HCT116 (cell line): ENCODE measurements at places on chromosomes 2 and 18. TPM values are rescaled to one million over a fixed set of nuclear protein-coding genes. Genes with fewer than 3 reads are reported as not detected.

DNA sequence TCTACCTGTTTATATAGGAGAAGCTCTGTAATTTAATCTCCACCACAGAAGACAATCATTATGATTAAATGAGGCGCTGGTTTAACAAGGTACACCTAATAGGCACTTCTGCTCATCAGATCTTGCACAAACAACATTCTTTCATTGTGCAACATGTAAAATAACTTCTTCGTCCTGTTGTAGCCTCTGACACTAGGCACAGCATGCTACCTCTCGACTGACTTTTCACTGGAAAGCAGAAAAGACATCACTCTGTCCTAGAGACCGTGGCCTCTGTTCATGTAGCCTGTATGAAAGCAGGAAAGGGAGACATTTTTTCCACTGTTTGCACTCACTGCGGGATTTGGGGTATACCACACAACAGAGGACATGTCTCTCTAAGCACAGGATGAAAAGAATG is 316.5 kb downstream of the IRS1 start:
- no peak for DNase-seq

- DNase-seq = peak; percentile 26
Measured at GRCh38 chr2:219057709-219058540, 2.8 kb downstream of the IHH start.

DNA sequence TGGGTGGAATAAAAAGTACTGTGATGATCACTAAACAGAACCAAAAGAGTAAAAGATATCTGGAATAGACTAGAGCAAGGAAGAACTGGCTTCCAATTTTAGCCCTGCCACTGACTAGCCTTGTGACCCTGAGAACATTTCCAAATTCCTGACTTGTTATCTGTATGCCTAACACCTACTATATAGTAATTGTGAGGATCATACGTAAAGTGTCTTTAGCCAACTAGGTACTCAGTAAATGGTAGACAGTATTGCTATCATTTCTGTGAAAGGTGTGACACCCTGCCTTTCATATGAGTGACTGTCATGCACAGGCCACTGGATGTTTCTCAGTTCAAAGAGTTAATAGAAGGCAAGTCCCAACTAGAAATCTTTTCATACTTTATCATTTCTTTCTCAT is 29.8 kb downstream of the CYTIP start:
- DNase-seq = no peak

DNA sequence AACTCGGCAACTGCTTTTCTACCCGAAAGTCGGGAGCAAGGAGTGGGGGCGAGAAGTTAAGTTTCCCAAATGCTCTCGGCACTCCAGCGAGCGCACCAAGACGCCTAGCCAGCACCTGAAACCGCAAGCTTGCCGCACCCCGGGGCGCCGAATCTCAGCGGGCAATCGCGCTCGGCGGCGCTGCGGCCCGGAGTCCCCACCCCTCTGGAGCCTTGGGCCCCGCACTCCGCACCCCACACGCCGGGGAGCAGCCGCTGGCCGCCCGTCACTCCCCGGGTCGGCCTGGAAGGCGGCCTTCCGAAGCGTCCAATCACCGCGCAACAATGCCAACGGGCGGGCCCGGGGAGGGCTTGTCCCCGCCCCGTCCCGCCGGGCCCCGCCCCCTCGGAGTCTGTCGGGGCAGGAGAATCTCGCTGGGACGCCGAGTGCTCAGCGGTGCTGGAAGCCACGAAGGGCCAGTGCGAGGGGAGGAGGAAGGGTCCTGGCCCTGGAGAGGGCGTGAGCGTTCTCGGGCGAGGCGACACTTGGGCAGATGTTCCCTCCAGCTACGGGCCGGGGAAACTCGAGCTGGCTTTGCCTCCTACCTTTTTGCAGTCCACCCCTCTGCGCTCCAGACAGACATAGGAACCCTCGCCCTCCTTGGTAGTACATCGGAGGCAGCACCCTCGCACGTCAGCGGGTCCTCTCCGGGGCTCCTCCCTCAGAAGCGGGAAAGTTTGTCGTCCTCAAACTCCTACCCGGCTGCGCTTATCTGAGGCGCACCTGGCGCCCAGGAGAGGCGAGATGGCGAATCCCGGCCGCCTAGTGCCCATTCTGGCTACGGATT is 1.1 kb upstream of the ZBTB7C start:
- DNase-seq = peak; percentile 67

DNA sequence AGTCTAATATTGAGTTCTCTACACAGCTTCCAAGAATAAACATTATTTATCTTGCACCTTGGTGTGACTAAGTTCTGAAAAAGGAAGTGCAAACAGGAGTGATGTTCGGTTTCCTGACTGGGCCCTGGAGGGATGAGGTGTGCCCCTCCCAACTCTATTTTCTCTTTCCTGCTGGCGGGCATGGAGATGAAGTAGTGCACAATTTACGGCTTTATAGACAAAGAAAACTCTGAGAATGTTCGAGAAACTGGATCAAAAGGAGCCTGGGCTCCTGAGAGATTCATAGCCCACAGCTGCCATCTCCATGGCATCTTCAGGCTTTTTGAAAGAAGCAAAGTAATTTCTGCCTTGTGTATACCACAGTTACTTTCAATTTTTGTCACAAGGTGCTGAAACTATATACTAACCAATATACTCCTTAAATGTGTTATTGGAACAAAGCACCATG is 22.3 kb downstream of the LRATD1 start:
- no peak for DNase-seq

GRCh38 chr2:19670303-19670702 is 231.5 kb downstream of the TTC32 start:
- no peak for DNase-seq

GRCh38 chr2:210207929-210208328 is 17.3 kb downstream of the ACADL start:
- DNase-seq = no peak

GRCh38 chr2:149994057-149994728 is 406.6 kb upstream of the MMADHC start:
- peak; percentile 73 for DNase-seq

DNA sequence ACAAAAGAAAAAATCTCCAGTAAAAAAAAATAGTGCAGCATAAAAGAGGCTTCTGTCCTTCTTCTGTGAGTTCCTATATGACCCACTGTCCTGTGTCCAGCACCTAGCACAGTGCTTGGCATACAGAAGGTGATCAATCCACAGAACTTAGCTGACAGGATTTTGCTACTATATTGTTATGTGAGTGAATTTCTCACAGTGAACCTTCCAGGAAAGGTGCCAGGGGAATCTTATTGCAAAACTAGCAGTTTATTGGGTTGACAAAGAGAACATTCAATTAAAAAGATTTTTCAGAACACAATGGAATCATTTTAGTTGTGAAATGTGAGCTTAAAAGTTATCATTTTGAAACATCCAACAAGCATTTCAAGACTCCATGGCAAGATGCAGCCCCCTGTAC is 12.4 kb upstream of the TRIB2 start:
- no peak for DNase-seq

GRCh38 chr2:12303181-12304030 is 413.3 kb upstream of the TRIB2 start:
- DNase-seq = no peak

DNA sequence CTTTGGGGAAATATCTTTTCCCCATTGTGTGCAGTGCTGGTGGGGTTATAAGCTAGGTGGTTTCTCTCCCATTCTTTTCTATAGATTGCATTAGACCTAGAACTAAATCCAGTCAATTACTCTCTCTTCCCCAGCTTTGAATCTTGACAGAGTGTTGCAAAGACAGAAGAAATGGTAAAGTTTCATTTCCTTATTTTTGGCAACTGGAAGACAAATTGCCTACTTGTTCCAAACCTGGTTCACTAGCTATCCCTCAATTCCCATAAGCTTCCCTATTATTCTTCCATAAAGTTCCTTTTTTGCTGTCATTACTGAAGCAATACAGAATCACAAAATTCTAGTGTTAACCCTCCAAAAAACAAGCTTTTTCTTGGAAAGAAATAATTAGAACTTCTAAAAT is 94.0 kb upstream of the ITGA4 start:
- no peak for DNase-seq

DNA sequence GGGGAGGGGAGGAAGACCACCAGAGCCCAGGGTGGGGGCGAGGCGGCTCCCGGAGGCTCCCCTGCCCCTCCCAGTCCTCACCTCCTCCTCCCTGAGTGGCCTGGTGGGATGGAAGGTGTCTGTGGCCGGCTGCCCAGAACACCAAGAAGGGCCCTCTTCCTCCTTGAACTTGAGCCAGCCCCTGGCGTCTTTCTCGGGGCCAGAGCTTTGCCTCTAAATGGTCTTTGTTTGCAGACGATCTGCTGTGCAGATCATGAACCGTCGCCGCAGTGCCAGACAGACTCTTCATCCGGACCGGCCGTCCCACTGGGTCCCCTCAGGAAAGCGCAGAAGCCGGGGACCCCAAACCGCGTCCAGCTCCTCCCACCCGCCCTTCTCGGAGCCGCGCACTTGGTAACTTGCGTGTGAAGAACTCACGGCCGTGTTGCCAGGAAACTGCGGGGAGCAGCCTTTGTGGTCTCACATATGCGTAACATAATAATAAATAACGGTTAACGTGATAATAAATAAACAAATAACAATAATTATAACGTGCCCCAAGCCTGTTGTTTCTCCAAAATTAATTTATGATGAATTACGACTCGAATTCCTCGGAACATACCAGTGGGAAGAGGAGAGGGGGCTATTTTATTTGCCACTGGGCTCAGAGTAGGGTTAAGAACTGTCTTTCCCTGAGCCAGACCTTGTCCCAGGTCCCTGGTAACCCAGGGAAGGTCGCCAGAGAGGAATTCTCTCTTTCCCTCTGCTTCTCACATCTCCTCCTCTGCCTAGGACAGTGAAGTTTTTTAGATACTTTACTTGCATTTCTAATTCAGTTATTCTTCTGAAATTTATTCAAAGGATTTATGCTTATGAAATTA is 41.0 kb downstream of the PTGR3 start:
- no peak for DNase-seq

DNA sequence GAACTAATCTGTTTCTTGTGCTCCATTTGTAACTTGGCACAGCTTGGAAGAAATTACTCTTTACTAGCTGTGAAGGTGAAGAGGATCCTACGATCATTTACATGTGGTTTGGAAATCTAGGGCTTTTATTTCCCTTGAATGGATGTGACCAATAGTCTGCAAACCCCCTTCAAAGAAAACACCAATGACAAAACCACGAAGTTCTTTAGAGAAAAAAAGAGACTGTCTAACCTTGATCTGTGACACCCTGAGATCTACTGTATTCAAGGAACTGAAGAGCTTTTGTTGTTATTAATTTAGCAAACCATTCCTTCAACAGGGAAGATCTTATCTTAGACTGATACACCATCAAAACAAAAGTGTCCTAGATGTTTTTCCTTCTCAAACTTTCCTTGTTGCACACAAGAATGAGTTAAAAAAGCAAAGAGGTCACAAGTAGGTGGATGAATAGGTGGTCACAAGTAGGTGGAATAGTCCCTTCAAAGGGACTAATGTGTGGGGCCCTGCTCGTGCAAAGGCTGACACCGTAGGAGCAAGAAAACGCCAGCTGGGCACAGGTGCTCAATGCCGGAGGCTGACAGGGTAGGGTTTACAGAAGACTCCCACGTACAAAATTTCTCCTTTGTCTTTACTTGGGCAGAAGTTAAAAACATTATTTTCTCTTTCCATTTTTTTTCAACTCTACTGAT is 95.6 kb upstream of the ITGB6 start:
- no peak for DNase-seq

- DNase-seq = no peak
Measured at GRCh38 chr2:136328207-136328795, 210.4 kb upstream of the CXCR4 start.

DNA sequence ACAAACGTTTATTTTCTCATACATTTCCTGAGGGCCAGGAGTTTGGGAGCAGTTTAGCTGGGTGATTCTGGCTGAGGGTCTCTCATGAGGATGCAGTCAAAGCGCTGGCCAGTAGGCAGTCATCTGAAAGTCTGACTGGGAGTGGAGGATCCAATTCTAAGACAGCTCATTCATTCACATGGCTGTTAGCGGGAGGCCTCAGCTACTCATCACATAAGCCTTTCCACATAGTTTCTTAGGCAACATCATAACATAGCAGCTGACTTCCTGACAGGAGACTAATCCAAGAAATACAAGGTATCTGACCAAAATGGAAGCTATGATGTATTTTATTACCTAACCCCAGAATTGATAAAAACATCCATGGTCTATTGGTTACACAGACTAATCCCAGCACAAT is 2.9 kb upstream of the MRPL44 start:
- DNase-seq = no peak

- DNase-seq = no peak
Measured at GRCh38 chr18:9217743-9218451, 81.3 kb downstream of the ANKRD12 start.

- no peak for DNase-seq
Measured at GRCh38 chr2:63047321-63048279, 3.0 kb upstream of the OTX1 start.

- DNase-seq = no peak
Measured at GRCh38 chr18:48186861-48187260, 222.3 kb downstream of the ZBTB7C start.

- no peak for DNase-seq
Measured at GRCh38 chr2:110166266-110166665, 38.5 kb downstream of the NPHP1 start.

DNA sequence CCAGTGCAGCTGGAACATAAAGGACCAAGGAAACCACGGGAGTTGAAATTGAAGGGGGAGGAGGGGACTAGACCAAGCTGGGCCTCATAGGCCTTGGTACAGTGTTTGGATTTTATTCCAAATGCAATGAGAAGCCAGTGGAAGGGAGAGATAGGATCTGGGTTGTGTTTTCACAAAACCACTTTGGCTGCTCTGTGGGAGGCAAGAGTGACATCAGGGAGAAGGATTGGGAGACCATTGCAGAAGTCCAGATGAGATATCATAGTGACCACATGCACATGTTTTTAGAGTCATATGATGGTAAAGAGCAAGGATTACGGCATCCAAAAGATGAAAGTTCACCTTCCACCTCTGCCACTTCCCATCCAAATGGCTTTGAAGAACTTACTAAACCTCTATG is 210.2 kb downstream of the PAX3 start:
- DNase-seq = no peak

GRCh38 chr18:9827793-9828505 is 57.8 kb upstream of the TXNDC2 start:
- peak; percentile 97 for DNase-seq

- DNase-seq = no peak
Measured at GRCh38 chr2:133871545-133872209, 303.4 kb upstream of the NCKAP5 start.

- DNase-seq = no peak
Measured at GRCh38 chr2:734496-734895, 57.3 kb upstream of the TMEM18 start.

The ST6GAL2 gene
- not detected for total RNA-seq

The HTR2B gene
- total RNA-seq = not detected

The CXCR1 gene
- not detected for total RNA-seq

The INO80B gene
- 24.0 TPM for total RNA-seq
